Stimulated activated CD8-positive, alpha-beta memory T cell treated with anti-CD3 and anti-CD28 coated beads, Interleukin-2, amount 100 ng/mL, for 1 hour (primary cell): ENCODE measurements at places on chromosomes 3 and 15.

GRCh38 chr3:94647131-94647530 is 584.3 kb downstream of the NSUN3 start:
- DNase-seq = no peak

- no peak for DNase-seq
Measured at GRCh38 chr3:69787436-69788168, 48.3 kb downstream of the MITF start.

GRCh38 chr3:104245261-104245660 is 1121.4 kb upstream of the ALCAM start:
- no peak for DNase-seq

- no peak for DNase-seq
Measured at GRCh38 chr3:47909607-47910006, 106.6 kb downstream of the MAP4 start.

DNA sequence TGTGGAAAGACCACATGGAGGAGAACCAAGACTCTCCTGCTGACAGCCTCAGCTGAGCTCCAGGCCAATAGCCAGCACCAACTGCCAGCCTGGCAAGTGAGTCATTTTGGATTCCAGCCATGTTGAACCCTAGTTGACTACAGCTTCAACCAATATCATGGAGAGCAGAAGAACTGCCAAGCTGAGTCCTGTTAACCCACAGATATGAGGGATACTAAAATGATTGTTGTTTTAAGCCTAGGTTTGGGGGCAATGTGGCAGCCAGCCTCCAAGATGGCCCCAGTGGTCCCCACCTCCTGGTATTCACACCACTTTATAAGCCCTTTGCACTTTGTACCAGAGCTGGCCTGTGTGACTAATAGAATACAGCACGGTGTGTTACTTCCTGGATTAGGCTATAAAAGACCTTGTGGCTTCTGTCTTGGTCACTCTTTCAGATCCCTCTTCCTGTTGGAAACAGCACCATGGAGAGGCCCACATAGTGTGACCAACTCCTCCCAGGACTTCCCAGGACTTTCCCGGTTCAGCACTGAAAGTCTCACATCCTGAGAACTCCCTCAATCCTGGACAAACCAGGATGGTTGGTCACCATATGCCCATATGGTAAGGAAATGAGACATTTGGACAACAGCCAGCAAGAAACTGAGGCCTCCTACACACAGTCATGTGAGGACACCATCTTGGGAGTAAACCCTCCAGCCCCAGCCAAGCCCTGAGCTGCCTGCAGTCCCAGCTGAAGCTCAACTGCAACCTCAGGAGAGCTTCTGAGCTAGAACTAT is 32.4 kb upstream of the CDV3 start:
- no peak for DNase-seq

DNA sequence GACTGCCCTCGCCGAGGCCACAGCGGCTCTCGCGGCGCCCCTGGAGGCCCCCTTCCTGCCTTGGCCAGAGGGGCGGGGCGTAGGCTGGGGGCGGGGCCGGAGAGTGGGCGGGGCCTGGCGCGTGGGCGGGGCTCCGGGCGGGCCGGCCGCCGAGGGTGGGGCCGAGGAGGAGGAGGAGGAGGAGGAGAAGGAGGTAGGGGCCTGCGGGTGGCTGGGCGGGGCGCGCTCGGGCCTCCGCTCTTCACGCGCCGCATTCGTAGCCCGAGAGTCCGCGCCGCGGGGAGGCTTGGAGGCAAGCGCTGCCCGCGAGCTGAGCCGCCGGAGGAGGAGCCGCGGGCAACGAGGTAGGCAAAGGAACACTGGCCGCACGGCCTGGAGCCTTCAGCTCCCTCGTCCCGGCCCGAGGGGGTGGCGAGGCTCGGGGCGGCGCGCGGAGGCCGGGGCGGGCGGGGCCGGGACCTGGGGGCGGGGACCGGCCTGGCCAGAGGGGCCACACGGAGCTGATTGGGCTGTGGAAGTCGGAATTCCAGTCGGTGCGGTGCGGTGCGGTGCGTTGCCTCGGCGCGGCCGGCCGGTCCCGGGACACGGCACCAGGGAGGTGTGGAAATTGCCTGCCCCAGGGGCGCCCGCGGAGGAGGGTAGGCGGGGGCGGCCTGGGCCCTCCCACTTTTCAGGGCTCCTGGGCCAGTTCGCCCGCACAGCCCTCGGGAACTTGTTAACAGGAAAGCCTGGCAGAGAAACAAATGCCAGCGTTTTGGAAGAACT is at the start of gene PPP2R3A:
TSS of gene PPP2R3A (plus strand) at position 223 of the 765 bp plus-strand sequence. CDS start 35,771 bp downstream, outside the sequence.
- peak; percentile 50 for DNase-seq

DNA sequence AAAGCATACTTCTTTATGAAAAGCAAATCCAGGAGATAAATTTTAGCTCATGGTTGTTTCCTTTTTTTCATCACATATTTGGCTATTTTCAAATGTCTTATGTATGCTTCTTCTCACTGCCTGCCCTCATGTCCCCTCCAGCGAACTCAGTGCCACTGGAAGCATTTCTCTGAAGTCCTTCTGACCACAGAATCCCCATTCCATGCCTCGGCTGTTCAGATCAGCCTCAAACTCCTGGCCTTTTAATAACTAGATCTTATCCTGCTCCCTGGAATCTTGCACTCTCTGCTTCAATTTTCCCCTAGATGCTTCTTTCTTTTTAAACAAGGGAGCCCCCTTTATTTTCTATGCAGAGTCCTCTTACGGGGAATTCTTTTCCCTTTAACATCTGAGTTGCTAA is 10.1 kb downstream of the ETV5 start:
- no peak for DNase-seq

GRCh38 chr15:63970621-63971426 is 75.5 kb downstream of the DAPK2 start:
- DNase-seq = no peak

DNA sequence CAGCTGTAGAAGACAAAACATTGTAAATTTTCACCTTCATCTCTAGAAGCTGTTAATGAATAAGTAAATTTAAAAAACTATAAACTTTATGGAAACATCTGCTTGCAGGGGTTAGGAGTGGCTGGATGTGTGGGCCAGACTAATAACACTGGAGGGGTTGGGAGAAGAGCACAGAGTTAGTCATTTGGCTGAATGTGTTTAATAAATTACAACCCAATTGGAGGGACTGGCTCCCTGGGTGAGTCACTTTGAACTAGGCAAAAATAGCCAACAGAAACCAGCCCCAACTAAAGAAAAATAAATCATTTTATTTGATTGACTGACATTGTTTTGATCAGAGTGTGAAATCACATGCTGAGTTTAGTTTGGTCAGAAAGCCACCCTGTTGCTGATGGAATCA is 21.8 kb downstream of the DGKG start:
- DNase-seq = no peak

GRCh38 chr3:140199743-140200142 is 264.8 kb downstream of the CLSTN2 start:
- no peak for DNase-seq

DNA sequence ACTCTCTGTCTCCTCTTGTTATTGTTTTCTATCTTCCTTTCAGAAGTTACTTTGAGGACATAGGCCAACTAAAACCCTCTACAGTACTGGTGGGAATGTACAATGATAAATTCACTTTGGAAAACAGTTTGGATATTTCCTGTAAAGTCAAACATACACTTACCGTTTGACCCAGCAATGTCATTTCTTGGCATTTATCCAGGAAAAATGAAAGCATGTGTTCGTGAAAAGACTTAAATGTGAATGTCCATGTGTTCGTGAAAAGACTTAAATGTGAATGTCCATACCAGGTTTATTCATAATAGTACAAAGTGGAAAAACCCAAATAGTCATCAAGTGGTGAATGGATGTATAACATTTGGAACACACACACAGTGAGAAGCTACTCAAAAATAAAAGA is 361.5 kb upstream of the DPH6 start:
- DNase-seq = no peak

- no peak for DNase-seq
Measured at GRCh38 chr15:48962662-48963523, 826 bp downstream of the SHC4 start.

DNA sequence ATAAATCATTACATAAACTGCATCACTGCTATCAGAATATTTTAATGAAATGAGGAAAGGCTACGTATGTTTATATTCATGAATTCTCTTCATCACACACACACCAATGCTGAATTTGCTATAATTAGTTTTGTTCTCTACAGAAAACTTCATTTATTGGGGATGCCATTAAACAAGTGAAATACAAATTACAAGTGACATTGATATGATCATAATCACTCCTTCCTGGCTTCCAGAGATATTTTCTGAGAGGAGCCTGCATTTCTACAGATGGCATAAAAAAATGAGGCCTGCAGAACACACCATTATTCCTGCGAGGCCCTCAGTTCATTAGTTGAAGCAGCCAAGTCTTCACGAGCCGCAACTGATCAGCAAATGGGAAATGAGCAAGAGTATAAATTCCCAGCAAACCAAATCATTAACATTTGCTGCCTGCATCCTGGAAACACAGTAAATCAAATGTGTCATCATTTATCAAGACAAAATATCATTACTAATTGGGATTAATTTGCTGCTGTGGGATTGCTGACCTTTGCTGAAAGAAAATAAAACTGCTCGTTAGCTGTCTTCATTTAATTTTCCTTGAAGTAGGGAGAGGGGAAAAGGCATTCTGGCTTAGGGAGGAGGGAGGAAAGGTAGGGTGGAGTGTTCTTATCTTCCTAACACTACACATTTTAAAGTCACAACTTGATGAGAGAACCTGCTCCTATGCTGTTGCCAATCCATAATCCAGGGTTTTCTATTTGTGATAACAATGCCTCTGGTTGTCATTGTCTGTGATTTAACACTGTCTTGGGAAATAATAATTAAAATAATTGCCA is 921.9 kb downstream of the SQOR start:
- no peak for DNase-seq

GRCh38 chr3:9185701-9186100 is 63.7 kb downstream of the SRGAP3 start:
- DNase-seq = no peak

DNA sequence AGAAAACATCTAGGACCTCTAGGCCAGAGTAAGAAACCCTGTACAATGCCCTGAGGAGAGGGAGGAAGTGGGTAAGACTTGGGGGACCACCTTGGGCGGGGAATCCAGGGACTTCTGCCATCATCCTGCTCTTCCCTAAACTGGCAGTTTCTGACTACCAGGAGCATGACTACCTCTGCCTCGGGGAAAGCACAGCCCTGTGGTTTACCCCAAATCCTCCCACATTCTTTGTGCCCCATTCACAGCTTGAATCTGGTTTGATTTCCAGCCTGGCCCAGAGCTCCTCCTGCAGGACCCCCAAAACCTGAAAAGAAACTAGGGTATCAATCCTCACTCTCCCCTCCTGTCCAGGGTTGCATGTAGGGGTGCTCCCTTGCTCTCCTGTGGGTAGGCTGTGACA is 4.7 kb downstream of the C3orf18 start:
- DNase-seq = no peak

DNA sequence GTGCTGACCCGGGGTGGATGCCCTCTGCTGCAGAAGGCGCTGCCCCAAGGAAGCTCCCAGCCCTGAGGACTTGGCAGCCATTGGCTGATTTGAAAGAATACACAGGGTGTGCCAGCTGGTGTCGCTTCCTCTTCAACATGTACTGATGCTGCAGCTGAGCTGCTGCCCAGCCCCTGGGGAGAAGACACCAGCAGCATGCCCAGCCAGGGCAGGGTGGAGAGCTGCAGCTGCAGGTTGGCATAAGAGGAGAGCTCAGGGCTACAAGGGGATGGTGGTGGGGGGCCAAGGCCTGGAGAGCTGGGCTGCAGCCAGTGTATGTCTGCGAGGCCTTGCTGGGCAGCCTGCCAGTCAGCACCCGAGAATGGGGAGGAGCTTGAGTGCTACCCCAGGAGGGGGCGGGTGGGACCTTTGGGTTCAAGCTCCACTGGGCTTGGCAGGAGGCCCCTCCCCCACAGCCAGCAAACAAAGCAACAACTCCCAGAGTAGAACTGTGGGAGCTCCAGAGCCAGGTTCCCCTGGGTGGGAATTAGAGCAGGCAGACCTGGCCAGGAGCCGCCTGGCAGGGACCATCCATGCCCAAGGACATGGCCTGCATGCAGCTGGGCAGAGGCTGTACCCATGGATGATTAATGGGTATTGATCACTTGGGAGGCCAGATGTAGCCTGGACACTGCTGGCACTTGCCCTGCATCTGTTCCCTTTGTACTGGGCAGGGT is 9.2 kb upstream of the SEMA4B start:
- no peak for DNase-seq

- no peak for DNase-seq
Measured at GRCh38 chr3:61648481-61648880, 87.1 kb downstream of the PTPRG start.

- no peak for DNase-seq
Measured at GRCh38 chr15:67469680-67470079, 51.3 kb upstream of the C15orf61 start.

DNA sequence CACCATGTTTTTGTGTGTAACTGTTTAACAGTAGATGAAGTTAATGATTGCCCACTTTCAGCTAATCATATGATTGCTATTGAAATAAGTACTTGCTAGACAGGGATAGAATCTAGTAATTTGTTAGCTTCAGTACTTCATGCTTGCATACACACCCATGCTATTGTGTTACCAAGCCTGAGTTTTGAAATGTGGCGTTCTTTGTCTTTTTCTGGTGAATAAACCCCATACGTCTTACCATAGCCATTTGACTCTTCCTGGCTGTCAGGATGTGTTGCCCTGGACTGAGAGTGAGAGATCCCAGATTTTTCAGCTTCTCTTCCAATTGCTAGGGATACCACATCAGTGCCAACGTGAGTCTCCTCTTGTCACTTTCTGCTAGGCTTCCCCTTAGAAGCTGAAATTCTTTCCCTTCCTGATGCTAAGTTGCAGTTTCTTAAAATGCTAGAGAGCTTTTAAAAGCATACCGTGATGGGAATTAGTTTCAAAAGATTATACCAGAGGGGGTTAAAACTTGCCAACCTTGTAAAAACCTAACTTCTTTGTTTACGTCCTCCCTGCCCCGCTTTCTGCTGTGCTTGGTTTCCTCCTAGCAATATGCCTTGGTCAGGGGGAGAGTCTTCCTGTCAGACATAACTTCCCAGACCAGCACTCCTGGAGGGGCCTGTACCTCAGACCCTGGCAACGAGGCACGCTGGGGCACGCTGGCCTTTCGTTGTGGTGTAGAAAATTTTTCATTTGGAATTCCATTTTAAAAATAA is 62.9 kb upstream of the ULK4 start:
- no peak for DNase-seq

- DNase-seq = no peak
Measured at GRCh38 chr15:91857772-91858171, 4.3 kb downstream of the SLCO3A1 start.
